Foreskin keratinocyte (primary cell): ENCODE measurements at places on chromosomes 13 and 19. TPM values are rescaled to one million over a fixed set of nuclear protein-coding genes. Genes with fewer than 3 reads are reported as not detected.

- no peak for DNase-seq
Measured at GRCh38 chr19:50500753-50501151, 10.2 kb downstream of the JOSD2 start.

DNA sequence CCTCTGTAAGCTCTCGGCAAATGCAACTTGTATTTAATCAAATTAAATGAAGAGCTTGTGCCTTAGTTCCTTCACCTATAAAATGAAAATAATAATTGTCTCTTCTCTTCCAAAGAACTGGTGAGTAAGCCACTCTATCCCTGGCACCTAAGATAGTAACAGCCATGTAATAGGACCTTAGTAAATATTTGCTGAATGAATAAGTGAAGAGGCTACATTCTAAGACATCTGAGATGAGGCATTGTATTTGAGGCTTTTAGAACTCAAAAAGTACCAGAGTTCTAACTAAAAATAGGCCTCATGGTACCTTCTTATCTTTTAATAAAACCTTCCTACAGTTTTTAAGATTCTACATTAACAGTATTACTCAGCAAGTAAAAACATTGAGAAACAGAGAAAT, 17.3 kb upstream of the DCLK1 start:
- no peak for DNase-seq

Gene ITGBL1
- total RNA-seq: 0.20 and 0.60 TPM in 2 replicates

DNA sequence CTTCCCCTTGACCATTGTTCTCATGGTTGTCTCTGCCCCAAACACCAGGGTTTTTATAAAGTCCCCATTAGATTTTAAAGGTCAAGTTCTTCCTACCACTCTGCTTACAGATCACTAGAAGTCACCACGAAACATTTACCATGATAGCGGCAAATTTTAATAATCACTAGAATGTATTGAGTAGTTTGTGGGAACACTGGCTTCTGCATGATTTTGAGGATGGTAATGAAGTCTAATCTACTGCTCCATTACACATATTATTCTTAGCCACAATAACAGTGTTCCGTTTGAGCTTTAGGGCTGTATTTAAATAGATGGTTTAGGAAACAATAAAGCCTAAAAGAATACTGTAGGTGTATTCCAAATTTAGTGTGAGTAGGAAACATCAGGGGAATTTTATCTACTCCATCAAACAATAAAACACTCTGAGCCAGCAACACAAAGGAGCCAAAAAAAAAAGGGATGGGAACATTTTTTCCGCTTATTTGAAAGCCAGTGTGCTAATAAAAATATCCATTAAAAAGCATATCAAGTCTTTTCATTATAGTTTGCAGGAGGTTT, 49.7 kb downstream of the KLF12 start:
- no peak for DNase-seq

DNA sequence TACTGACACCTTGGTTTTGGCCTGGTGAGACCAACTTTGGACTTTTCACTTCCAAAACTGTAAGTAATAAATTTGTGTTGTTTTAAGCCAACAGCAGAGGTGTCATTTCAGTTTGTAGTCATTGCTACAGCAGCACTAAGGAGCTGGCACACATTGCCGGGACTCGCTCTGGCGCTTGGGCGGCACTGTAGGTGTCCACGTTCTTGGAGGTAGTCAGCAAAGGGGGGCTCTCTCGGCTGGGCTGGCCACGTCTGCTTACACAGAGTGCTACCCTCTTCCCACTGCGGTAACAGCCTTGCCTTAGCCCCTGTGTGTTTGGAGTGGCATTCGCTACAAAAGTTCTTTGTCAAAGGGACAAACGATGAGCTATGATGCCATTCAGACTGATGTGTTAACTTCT, 44.7 kb downstream of the HTR2A start:
- no peak for DNase-seq
